Cardiac fibroblast (primary cell): ENCODE measurements at places on chromosomes 16 and 17.

DNA sequence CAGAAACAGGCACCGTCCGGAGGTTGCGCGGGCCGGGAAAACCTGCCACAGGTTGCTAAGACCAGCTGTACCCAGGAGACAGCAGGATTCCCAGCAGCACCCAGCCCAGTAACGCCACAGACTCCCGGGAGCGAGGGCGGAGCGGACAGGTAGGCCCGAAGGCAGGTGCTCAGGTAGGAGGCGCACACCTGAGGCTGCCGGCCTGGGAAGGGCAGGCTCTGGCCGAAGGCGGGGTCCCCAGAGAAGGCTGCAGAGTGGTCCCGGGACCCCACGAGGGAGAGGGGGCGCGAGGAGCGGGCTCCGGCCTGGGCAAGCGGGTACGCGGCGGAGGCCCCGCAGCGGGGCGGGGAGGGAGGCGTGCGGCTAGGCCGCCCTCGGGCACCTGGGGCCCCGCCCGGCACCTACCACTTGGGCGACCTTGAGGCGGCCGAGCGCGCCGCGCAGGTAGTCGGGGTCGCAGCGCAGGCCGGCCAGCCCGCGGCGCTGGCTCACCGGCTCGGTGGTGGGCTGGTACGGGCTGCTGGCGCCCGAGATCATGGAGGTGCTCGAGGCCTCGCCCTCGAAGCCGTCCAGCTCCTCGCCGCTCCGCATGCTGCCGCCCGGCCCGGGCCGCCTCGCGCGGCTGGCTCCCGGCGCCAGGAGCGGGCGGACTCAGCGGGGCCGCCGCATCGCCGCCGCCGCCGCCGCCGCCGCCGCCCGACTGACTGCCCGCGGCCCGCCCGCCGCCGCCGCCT lies 441 bp downstream of the CMTM4 start:
- no peak for DNase-seq

- DNase-seq = no peak
Observed at GRCh38 chr17:51491416-51491815, 231.1 kb downstream of the UTP18 start.

DNA sequence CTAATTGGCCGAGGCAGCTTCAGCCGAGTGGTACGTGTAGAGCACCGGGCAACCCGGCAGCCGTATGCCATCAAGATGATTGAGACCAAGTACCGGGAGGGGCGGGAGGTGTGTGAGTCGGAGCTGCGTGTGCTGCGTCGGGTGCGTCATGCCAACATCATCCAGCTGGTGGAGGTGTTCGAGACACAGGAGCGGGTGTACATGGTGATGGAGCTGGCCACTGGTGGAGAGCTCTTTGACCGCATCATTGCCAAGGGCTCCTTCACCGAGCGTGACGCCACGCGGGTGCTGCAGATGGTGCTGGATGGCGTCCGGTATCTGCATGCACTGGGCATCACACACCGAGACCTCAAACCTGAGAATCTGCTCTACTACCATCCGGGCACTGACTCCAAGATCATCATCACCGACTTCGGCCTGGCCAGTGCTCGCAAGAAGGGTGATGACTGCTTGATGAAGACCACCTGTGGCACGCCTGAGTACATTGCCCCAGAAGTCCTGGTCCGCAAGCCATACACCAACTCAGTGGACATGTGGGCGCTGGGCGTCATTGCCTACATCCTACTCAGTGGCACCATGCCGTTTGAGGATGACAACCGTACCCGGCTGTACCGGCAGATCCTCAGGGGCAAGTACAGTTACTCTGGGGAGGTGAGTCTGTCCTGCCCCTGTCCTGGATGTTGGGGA lies 16.1 kb downstream of the PSKH1 start:
- no peak for DNase-seq

- no peak for DNase-seq
Observed at GRCh38 chr17:74427048-74427762, 4.7 kb upstream of the GPRC5C start.
